ENCODE measurements at places on chromosomes 4 and X.

GRCh38 chr4:138595731-138596460, 353.7 kb upstream of the SLC7A11 start:
- ATAC-seq: no peak

GRCh38 chr4:39062094-39062769, at the start of gene KLHL5:
KLHL5 (plus strand) TSS chr4:39062232; CDS start chr4:39062653, 421 bp downstream.
- no peak for ATAC-seq

DNA sequence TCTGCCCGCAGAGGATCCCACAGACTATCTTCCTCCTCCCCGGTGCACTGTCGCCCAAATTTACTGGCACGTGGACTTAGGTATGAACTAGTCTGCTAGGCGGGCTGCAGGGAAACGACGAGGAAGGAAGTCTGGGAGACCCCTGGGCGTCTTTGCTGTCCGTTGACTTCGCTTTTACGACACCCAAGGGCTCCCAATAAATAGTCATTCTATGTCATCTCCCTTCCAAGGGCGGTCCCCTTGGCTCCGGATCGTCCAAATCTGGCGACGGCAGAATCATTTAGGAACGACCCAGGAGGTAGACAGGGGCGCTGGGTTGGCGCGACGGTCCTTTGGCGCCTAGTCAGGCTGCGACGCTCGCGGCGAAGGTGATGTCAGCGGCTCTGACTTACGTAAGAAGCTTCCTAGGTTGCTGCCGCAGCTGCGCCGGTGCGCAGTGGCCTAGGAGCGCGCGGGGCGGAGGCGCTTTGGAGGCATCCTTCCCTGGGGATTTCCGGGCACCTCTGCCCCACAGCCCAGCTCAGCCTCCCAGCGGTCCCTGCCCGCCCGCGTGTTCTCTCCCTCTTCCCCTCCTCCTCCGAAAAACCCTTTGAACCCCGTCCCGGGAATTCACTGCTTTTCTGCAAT, 2.2 kb downstream of the NHS start:
- peak; percentile 71 for ATAC-seq

DNA sequence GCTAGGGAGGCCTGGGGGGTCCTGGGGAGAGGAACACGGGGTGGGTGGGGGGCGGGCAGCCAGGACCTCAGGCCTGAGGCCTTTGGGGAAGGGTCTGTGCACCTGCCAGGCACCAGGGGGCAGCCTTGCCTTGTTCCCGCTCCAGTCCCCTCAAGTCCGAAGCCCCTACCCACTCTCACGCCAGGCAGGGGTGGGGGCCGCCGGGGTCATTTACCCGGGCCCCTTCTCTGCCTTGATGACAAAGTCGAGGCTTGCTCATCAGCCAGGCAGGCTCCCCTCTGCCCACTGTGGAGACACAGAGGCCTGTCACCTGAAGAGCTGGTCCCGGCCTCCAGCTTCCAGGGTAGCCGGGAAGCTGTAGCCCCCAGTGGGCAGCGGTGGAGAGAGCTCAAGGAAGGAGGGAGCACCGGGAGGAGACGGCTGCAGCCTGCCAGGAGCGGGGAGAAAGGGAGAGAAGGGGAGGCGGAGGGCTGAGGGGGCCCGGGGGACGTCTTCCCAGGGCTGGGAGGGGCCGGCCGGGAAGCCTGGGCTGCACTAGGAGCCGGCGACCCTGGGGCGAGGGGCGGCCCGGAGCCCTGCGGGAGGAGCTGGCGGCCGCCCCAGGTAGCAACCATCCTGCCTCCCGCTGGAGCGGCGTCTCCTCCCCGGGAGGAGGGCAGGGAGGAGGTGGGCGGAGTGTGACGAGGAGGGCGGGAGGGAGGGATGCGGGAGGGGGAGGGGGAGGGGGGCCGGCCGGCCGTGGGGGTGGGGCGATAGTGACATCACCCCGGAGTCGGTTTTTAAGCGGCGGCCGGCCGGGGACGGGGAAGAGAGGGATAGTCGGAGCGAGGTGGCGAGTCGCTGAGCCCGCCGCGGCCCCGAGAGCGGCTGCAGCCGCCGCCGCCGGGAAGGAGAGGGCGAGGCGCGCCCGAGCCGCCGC, at the start of gene SLC6A8:
SLC6A8 (plus strand) TSS at position 806 of the 919 bp plus-strand sequence. CDS start 649 bp downstream, outside the sequence.
- ATAC-seq: peak; percentile 52

- no peak for ATAC-seq
Observed at GRCh38 chr4:169745291-169745690, 12.5 kb downstream of the HPF1 start.

DNA sequence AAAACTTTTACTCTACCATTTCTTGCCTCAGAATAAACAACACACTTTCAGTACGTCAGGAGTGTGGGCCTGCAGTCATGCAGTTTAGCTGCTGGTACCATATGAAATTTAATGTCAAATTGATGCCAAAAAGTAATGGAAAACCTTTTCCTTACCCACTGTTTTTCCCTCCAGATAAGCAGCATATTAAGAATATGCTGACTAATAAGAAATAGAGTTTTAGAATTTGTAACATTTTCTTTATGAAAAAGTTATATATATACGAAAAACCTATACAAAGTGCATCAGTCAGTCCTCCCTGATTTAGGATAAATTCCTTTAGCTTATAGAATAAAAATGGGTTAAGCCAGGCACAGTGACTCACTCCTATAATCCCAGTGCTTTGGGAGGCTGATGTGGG, 206.8 kb upstream of the PPARGC1A start:
- no peak for ATAC-seq

GRCh38 chr4:147583876-147584275, 33.3 kb upstream of the TMEM184C start:
- no peak for ATAC-seq

- ATAC-seq: no peak
Observed at GRCh38 chrX:31227250-31227649, 155.4 kb upstream of the FTHL17 start.

DNA sequence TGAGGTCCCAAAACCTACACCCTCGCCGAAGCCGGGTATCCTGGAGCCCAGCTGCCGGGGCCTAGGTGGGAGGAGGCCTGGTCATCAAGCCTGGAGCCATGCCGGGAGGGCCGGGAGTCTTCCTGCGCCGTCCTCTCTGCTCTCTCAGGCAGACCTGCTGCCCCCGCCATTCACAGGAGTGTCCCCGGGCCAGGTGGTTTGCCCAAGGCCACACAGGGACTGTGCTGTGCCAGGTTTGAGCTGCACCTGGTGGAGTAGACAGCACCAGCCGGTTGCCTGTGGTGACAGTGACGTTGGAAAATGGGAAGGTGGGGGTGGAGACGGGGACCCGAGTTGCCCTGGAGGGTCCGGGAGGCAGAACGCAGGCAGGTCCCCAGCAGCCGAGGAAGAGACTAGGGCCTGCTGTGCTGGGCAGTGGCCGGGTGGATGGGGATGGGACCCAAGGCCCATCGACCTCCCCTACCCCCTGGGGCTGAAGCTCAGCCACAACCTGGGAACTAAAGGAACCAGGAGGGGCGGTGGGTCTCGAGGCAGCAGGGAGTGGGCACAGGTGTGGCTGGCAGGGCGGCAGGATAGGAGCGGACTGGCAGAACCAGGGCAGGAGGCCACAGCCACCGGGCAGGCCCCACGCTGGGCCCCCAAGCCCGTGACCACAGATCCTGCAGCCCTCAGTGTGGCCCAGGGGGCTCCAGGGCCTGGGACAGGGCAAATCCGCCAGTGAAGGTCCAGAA, 9.5 kb downstream of the DOK7 start:
- ATAC-seq: no peak

DNA sequence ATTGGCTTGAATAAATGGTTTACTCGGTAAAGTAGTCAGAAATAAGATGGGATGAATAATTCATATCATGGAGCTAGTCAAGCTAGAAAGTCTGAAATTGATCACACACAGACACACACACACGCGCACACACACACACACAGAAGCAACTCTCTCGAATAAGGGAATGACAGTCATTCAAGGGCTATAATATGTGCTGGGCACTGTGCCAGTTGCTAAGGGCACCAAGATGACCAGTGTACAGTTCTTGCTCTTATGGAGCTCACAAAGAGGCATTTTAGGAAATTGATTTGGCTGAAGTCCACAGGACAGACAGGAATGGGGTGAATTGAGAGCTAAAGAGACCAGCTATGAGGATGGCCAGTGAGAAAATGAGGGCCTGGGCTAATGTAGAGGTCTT, 34.2 kb upstream of the SH3D19 start:
- ATAC-seq: no peak

DNA sequence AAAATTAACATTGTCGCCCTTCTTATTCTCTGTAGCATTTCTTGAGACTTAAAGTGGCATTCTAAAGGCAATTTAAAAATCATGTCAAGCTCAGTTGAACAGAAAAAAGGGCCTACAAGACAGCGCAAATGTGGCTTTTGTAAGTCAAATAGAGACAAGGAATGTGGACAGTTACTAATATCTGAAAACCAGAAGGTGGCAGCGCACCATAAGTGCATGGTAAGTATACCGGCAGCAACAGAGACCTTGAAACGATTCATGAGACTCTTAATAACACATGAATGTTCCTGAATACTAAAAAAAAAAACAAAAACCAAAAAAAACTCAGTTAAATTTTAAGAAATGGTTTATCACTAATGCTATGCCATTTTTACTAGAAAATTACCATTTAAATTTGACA, 82.4 kb upstream of the HPRT1 start:
- no peak for ATAC-seq

DNA sequence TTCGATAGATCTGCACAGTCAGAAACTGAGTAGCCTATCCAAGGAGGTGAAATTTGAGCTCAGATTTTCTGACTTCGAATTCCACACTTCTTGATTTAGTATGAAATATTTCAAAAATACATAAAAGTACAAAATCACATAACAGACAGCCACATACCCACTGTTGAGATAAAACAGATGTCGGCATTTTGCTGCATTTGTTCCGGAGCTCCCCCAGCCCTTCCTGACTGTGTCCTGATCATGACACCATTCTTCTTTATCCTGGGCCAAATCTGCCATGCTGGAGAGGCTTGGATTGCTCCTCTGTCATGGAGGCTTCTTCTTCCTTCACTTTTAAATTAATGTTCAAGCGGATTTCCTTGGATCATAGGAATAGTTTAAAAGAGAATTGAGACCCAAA, 124.2 kb upstream of the RBPJ start:
- no peak for ATAC-seq

- no peak for ATAC-seq
Observed at GRCh38 chr4:142952821-142953580, 106.9 kb upstream of the INPP4B start.

DNA sequence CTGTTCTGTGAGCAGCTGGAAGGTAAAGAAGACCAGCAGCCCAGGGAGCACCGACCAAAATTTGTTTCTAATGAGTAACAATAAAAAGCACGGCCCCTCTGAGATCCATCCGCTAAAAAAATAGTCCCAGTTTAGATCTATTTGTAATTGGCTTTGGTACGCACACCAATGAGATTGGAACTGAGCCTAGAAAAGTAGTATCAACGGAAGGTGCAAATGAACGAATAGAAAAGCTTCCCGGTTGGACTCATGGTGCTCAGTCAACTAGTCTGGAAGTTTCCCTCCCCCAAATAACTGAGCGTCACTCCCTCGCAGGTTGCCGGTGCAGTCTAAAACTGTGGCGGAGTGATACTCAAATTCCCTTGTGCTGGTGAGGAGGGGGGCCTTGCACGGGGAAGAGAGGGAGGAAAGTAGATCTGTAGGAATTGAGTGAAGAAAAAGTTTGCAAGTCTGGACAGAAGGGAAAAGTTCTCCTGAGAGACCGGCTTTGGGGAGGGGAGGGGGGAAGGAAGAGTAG, at the start of gene COL4A5:
COL4A5 (plus strand) TSS at position 413 of the 517 bp plus-strand sequence. CDS start 288 bp downstream, outside the sequence.
- peak; percentile 81 for ATAC-seq

DNA sequence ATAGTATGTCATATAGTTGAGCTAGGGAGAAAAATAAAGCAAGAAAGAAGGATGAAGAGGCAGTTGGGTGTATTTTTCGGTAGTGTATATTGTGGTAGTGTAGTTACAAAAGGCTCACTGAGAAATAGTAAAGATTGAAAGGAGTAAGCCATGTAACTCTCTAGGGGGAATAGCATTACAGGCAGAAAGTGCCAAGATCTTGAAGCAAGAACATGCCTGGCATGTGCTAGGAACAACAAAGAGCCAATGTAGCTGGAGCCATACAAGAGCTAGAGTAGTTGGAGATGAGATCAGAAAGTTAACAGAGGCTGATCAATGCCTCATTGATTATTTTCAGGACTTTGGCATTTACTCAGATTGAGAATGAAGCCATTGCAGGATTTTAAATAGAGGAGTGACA, 3.0 kb downstream of the ABCE1 start:
- no peak for ATAC-seq

- no peak for ATAC-seq
Observed at GRCh38 chr4:165454426-165454825, 75.6 kb downstream of the CPE start.

DNA sequence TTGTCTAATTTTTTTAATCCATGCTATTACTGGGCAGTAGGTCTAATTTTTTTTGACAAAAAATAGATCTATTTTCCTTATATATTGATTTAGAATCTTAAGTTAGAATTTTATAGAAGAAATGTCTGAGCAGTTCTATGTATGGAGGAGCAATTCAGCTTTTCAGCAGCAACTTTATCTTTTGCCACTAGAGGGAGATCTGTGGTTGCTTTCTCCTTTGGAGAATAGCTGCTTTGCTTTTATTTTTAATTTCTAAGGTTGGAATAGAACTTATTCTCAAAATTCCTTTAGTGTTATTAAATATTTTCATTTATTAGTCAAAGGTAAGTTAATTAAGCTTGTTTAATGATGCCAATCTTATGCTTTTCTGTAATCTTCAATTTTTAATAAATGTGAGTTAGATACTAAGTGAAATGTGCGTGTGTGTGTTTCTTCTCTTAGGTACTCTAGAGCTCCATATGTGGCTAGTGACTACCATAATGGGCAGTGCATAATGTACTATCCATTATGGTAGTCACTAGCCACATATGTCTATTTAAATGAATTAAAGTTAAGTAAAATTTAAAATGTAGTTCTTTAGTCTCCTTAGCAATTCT, 29.3 kb downstream of the FAM199X start:
- ATAC-seq: no peak

GRCh38 chrX:43949669-43950068, 23.5 kb downstream of the NDP start:
- peak; percentile 35 for ATAC-seq

- ATAC-seq: no peak
Observed at GRCh38 chr4:74018116-74018515, 19.6 kb upstream of the CXCL5 start.

GRCh38 chrX:44971674-44972073, 98.7 kb downstream of the KDM6A start:
- no peak for ATAC-seq

- no peak for ATAC-seq
Observed at GRCh38 chr4:3054169-3054759, 20.1 kb downstream of the HTT-AS start.

DNA sequence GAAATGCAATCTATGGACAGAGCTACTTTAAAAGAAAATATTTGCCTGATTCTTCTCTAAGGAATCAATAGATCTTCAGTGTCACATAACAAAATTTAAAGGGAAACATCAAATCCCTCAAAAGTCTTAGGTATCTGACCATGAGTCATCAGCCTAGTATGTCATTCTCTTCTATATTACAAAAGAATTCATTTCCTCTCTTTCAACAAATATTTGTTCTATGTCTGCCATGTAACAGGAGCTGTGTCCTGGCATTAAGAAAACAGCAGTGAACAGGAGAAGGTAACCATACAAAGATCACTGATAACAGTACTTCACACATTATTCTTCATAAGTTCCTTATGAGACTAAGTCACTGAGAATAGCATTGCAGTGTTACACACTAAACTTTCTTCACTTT, 243.6 kb upstream of the DKK2 start:
- no peak for ATAC-seq

GRCh38 chr4:2047781-2048581, 11.1 kb upstream of the NAT8L start:
- ATAC-seq: no peak
